ENCODE measurements at places on chromosomes 16 and 17.

DNA sequence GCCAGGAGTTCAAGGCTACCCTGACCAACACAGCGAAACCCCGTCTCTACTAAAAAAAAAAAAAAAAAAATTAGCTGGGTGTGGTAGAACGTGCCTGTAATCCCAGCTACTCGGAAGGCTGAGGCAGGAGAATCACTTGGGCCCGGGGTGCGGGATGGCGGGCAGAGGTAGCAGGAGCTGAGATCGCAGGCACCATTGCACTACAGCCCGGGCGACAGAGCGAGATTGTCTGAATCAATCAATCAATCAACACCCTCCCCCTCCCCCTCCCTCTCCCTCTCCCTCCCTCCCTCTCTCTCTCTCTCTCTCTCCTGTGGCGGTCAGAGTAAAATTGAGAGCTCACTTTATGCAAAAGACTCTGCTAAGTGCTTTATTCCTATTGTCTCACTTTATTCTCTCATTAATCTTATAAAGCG is 1.2 kb downstream of the HSDL1 start:
- DNase-seq = no peak

DNA sequence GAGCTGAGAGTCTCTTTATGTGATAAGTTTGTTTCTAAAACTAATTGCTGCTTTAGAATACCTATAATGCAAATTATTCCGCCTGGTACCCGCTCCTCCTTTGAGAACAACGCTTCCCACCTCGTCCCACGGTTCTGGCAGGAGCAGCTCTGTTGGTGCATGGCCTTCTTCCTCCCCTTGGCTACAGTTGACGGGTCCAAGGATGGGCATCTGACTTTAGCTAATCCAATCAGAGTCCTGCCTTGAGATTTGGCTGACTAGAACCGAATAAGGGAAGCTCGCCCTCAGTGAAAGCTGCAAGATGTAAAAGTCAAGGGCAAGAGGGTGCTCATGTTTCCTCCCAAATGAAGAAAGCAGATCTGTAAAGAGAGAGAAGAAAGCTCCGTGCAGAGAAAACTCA is 481.3 kb downstream of the SLC39A11 start:
- no peak for DNase-seq

GRCh38 chr17:79811011-79811867 is 14.4 kb upstream of the CBX8 start:
- DNase-seq = no peak

- peak; percentile 24 for DNase-seq
Observed at GRCh38 chr16:10622036-10622921, 41.9 kb upstream of the EMP2 start.

GRCh38 chr16:4610011-4611005 is 4.4 kb downstream of the UBALD1 start:
- DNase-seq = no peak

DNA sequence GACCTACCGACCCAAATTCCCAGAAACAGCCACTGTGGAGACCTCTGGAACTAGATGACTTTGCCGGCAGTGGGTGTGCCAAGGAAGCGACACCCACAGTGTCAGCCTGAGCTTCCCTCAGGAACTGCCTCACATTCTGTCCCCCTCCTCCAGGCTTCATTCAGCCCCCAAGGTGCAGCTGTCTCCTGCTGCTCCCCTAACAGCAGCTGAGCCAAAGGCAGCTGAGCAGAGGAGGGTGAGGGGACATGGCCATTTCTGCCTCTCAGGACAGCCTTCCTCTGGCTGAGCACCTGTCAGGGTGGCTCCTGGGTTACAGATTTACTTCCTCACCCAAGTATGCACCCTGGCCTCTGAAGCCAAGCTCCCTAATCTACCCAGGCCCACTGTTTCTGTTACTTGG is 22.1 kb upstream of the MTMR4 start:
- DNase-seq = no peak

DNA sequence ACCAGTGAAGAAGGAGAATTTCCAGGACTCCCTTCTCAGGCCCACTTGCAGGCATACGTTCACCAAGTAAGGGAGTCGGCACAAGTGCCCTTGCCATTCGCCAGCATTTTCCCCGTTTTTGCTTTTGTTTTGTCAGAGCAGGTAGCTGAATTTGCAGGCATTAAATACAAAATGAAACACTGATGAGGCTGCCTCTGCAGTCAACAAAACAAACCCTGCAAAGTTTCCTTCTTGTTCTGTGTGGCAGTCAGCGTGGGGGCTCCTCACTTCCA is 7.8 kb downstream of the GLOD4 start:
- DNase-seq = no peak

DNA sequence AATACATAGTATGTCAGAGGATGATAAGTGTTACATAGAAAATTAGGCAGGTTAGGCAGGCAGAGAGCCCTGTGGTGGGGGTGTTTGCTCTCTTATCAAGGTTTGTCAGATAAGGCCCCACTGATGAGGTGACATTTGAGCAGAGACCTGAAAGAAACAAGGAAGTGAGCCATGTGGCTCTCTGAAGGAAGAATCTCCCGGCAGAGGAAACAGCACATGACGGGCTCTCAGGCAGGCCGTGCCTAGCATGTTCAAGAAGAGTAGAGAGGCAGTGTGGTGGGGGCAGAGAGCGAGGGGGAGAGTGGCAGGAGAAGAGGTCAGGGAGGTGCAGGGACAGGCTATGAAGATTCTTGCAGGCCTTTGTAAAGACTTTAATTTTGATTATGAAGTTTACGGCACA is 82.0 kb upstream of the ASIC2 start:
- no peak for DNase-seq

DNA sequence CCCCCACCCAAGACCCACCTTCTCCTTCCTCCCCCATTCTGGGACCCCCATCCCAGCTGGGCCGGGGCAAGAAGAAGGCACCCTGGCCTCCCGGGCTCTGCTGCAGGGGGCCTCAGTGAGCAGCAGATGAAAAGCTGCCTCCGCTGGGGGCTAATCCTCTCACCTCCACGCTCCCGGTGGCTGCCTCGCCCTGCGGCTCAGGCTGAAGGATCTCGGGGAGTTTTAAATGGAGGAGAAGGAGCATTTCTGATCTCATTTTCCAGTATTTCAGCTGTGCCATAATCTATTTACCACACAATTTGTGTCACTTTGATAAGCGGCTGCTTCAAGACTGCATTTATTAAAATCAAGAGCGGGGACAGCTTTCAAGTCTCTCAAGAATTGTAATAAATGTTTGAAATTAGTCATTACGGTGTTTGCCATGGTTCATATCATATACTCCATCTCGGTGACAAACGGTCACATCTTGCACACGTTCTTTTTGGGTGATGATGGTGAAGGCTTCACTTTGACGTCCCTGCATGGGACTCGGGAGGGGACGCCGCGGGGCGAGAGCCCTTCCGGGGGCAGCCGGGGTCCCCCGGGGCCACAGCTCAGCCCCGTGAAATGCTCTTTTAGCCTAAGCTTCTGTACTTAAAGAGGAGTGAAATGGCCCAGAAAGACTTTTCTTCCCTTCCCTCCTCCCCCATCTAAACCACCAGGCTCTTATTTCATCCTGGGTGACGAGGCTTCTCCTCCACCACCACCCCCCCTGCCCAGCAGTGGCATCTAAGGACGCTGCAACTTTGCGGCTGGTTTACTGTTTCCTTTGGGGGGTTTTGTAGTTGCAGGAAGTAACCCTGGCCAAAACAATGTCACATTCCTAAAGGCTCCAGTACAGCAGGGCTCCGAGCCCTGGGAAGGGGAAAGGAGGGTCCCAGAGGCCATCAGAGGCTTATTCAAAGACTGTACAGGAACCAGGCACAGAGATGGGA is 313.1 kb upstream of the TNRC6C start:
- DNase-seq = no peak

GRCh38 chr17:27906226-27906580 is 13.0 kb upstream of the LYRM9 start:
- DNase-seq = no peak
